ENCODE measurements at places on chromosomes 7 and 10. TPM values are rescaled to one million over a fixed set of nuclear protein-coding genes. Genes with fewer than 3 reads are reported as not detected.

DNA sequence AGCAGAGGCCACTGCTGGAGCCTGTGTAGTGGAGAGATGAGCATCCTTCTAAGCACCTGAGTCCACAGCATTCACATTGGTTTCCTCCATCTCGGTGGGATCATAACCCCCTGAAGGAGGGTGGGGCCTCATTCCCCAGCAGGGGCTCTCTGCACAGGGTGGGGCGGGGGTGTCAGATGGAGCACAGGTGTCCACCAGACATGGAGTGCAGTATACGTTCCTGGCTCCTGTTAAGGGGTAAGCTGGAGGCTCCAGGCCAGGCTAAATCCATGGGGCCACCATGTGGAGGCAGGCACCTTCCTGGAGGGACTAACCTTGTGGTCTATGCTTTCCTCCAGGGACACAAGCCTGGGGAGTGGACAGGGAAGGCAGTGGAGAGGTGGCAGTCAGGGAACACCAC lies 252.6 kb downstream of the GRID1 start:
- no peak for DNase-seq

- DNase-seq: no peak
Measured at GRCh38 chr10:99648717-99649116, 10.6 kb upstream of the ENTPD7 start.

DNA sequence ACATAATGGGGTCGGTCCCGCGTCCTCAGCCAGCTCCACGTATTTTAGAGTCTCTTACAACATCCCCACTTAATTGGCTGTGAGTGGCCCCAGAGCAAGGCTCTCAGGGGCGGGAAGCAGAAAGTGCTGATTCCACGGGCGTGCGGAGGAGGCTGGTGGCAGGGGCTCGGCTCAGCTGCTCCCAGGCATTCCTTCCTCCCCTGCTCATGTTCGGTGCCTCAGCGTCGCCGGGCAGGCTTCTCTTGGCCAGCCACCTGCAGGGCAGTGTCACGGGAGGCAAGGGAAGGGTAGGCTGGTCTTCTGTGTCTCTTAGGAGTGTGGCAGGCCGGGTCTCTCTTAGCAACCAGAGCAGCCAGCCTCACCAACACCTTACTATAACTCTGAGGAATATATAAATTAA lies 33.8 kb downstream of the IL15RA start:
- peak; percentile 80 for DNase-seq

MET gene
- 16.8 TPM for total RNA-seq

DOCK4 gene
- total RNA-seq: 22.1 TPM

DNA sequence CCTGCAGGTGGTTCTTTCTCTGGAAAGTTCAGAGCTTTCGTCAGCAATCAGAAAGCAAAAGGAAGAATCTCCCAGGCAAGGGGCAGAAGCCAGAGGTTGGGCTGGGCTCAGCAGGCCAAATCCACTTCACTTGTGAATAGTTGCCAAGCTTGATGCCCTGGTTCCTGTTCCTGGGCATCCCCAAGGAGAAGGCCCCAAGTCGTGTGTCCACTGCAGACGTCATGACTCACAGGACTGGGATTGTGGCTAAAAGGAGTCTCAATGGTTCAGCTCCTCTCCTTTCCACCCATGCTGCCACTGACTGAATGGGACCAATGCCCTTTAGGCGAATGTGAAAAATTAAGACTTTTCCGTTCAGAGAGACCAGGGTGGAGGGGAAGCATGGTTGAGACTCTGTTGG lies 38.6 kb upstream of the TRIM8 start:
- DNase-seq: peak; percentile 40
